ENCODE measurements at places on chromosomes 7 and 10.
A peak's percentile ranks its signal among the peaks of the same experiment; 100 is the strongest.

- no peak for DNase-seq
Measured at GRCh38 chr7:135770139-135770710, 21.6 kb upstream of the FAM180A start.

DNA sequence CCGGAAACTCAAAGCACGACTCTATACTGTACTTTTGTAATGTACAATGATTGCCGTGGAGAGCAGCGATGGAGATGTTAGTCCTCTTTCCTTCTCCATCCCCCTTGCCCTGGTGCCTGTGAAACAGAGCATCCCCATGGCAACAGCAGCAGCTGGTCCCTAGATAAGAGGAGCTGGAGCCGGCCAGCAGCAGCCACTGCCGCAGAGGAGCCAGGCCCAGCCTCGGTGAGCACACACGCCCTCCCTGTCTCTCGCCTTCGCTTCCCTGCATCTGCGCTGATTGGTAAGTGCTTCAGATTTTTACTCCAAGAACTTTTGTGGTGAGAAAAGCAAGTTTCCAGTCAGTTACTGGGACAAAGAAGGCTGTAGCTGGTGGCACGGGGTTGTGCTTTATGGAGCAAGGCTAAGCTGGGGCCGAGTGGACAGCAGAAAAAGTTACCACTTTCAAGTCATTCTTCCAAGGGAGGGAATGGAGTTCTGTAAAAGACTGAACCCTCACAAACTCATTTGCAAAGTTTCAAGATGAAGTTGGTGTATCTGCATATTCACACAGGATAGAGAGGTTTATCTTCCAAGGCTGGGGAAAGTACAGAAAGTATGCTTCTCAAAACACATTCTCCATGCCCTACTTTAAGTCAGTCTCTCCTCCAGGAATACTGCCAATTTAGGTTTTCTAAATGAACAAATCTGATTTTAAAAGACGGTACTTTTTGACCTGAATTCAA lies at the start of gene PPP1R17:
PPP1R17 (plus strand) TSS at position 192 of the 725 bp plus-strand sequence. CDS start 5,227 bp downstream, outside the sequence.
- DNase-seq = no peak

DNA sequence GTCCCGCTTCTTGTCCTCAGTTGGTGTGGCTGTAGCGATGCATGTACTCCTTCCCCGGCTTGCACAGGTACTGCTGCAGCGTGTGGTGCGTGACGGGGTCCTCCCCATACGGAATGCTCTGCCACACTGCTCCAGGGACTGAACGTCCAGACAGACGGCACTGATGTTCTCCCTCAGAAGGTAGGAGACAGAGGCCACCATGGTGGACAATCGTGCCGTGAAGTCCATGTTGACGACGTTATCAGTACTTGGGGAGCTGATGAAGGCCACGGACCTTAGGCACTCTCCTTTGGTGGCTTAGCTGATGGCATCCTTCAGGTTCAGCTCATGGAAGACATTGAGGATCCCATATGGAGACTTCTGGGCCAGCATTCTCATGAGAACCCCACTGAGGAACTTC lies 37.4 kb downstream of the AGAP6 start:
- DNase-seq = no peak

DNA sequence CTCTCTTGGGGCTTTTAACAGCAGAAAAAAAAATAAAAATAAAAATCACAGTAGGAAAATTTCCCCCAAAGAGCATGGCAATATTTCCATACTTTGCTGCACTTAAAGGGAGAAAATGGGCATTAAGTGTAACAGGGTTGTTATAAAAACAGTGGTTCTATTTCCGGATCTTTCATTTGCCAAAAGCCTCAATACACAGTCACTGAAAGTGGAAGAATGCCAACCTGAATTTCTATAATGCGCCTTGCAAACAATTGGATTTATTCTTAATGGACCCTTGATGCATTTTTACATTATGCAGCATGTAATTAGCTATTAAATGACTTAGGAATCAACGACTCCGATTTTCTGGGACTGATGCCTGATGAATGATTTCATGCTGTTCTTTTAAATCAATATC lies 127.6 kb upstream of the NANOS1 start:
- DNase-seq = no peak

DNA sequence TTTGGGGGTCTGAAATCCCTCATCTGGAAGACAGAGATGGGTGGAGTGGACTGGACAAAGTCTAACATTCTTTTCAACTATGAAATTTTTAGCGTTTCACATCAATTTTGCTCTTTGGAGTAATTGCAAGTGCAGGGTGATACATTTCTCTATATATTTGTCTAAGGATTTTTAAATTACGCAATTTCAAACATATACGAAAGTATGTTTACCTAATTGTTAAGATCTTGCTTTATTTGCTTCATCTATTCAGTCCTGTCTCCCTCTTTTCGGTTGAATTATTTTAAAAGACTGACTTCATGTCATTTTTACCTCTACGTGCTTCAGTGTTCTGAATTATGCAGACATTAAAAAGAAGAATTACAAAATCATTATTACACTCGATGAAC lies 101.9 kb upstream of the CREB5 start:
- no peak for DNase-seq

DNA sequence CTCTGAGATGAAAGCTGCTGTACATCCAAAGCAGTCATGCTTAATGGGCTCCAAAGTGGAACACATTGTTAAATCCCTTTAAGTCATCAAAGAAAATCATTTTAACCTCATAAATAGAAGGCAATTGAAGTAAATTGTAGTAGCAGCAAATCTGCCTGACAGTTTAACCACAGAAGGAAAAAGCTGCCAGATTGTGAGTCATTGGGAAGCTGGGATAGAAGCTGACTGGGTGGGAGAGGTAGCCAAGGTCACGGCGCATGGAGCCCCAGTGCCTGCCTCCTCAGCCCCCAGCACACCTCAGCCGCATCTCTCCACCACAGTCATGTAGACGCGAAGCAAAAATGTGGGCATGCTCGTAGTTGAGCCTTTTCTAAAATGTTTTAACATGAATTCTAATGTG lies 44.0 kb downstream of the TARP start:
- DNase-seq = peak; percentile 8

DNA sequence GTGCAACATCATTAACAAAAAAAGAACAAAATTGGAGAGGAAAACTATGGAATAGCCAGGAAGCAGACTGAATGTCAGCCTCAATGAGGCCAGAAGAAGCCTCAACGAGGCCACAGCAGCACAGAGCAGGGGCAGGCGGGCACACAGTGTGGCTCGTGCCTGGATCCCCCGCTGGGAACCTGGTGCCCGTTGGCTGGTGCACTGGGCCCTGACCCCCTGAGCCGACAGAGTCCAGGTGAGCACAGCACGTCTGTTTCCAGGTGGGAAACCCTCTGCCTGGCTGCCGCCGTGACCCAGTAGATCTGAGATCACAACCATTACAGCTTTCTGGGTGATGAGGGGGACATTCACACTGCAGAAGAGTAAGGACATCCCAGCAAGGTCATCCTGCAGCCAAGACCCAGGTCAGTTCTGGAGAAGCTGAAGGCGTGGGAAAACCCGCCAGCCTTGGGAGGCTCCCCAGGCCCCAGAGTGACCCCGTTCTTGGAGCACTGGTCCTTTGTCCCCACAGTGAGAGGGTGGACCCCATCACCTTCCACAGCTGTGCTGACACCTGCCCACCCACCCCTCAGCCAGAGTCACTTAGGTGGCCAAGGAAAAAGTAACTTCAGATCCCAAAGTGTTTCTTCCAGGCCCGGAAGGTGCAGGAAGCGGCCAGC lies 222.1 kb downstream of the ADARB2 start:
- no peak for DNase-seq

DNA sequence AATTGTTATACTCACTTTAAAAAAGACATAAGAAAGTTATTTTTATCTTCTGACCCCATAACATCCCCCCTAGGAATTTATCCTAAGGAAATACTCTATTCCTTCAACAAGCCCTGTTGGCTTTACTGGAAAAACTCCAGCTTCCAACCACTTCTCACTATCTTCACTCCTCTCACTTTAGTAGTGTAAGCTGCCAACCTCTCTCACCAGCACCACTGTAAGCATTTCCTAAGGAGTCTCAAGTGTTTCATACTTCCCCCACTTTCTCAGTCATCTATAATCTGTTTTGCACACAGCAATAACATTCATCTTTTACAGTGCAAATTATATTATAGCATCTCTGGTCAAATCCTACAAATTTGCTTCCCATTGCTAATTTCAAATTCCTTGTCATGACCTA lies 45.8 kb downstream of the GPR85 start:
- DNase-seq = no peak

DNA sequence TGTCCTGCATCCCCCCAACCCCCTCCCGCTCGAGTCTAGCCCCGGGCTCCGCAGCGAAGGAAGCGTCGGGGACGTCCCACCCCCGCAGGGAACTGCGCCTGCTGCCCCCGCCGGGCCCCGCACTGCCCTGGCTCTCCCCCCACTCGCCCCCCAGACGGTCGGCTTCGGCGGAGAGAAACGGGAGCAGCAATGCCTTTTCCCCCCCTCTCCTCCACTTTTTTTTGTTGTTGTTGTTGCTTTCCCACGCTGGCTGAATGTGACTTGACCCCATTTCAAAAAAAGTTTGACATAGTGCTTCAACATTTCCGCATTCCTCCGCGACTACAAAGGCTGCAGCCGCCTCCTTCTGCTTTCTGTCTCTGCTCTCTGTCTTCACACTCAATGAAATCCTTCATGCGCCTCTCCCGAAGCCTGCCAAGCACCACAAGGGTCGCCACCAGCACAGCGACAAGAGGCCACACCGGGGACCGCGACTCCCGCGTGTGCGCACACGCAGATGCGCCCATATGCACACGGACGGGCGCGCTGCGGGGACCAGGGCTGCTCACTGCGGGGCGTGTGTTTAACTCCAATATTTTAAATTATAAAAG lies 1.0 kb downstream of the CDK6 start:
- no peak for DNase-seq

- DNase-seq = no peak
Measured at GRCh38 chr7:128836729-128837348, 6.6 kb downstream of the FLNC start.

GRCh38 chr10:121696854-121697253 lies 98.6 kb upstream of the FGFR2 start:
- DNase-seq = no peak

- no peak for DNase-seq
Measured at GRCh38 chr7:28626624-28627262, 214.4 kb downstream of the CREB5 start.

DNA sequence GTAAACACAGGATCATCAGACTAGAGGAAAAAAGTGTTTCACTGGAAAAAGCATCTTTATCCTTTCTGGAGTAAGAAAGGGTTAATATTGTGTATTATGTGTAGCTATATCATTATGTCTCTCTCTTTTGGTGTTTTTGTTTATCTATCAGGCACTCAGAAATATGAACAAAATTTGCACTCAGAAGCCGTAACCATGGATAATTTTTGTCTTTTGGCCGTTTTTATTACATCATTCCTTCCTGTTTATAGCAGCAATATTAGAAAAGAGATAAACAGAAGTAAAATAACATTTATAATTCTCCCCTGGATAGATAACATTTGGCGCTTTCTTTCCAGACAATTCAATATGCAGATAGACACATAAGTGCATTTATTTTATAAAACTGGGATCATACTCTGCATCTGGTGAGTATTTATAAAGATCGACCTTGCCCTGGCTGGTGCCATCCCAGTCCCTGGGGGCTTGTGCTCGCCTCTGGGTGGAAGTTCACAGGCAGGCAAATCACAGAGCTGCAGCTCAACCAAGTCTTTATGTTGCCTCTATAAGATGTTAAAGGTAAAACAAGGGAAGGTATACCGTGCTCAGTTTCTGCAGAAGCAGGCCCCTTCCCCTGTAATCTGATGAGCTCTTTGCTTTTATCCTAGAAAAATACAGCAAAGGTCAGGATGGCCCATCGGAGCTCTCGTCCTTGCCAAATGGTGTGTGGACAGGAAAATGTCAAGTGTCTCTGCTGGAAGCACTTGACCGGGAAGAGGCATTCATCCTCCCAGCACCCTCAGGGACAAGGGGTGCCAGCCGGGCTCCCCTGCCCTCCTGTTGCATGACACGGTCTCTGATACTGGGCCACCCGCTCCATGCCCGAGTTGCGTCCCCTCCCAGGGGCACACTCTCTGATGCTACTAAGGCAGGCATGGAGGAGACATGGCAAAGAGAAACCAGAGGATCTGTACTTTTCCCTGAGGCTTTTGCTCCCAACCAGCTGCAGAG lies 43.9 kb downstream of the PYROXD2 start:
- no peak for DNase-seq

- peak; percentile 67 for DNase-seq
Measured at GRCh38 chr10:28077889-28078288, 79.0 kb upstream of the ODAD2 start.

GRCh38 chr7:105512415-105512814 lies 9.7 kb downstream of the PUS7 start:
- DNase-seq = no peak

DNA sequence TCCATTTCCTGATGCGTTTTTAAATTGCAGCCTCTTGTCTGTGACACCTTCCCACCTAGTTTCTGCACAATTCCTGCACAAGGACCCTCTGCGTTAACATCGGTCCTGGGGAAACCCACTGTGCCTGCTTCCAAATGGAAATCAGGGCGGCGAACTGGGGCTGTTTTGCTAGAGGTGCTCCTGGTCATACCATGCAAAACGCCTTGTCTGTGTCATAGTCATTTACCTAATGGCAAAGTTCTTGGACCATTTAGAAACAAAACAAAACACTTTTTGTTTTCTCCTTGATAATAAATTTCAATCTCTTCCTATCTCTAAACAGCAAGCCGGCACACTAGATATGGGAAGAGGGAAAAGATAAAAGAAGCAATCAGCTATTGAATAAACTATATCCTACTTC lies 206.9 kb upstream of the KLF14 start:
- no peak for DNase-seq

GRCh38 chr10:124641282-124642087 lies 102.7 kb downstream of the FAM53B start:
- DNase-seq = peak; percentile 18

GRCh38 chr10:104322416-104322782 lies 15.9 kb downstream of the ITPRIP start:
- DNase-seq = no peak

DNA sequence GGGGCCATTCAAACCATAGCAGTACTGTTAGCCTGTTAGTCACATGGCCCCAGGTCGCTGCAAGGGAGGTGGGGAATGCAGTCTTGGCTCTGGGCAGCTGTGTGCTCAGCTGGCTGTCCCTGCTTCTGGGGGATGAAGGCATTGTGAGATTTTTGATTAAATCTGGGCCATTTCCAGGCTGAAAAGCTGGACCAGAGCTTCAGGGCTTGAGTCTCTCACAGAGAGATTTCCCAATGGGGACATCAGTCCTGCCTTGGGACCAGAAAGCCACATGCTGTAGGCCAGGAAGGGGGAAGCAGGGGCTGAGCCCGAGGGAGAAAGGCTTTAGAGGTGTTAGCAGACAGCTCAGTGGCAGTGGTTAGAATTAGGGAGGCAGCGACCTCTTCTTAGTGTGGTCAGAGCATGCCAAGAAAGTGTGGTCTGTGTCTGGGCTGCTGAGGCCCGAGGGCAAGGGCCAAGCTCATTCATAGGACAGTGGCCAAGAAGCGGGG lies 33.6 kb downstream of the PALD1 start:
- DNase-seq = no peak

DNA sequence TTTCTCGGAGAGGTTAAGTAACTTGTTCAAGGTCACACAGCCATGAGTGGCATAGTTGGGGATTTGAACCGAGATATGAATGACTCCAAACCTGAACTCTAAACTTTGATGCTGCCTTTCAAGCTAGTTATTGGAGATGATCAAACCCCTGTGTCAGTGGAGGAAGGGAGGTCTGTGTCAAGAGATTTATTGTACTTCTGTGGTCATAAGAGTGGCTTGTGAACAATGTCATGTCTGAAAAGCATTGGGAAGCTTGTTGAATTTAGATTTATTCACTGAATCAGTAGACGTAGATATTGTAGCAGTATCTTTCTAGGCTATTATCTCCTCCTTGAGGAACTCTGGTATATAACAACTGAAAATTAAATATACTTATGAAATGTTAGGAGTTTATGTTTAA lies 27.3 kb downstream of the SNX10 start:
- DNase-seq = no peak

All from AG09309 (cell line).